GM12865 (cell line): ENCODE measurements at places on chromosomes 7 and 10.

DNA sequence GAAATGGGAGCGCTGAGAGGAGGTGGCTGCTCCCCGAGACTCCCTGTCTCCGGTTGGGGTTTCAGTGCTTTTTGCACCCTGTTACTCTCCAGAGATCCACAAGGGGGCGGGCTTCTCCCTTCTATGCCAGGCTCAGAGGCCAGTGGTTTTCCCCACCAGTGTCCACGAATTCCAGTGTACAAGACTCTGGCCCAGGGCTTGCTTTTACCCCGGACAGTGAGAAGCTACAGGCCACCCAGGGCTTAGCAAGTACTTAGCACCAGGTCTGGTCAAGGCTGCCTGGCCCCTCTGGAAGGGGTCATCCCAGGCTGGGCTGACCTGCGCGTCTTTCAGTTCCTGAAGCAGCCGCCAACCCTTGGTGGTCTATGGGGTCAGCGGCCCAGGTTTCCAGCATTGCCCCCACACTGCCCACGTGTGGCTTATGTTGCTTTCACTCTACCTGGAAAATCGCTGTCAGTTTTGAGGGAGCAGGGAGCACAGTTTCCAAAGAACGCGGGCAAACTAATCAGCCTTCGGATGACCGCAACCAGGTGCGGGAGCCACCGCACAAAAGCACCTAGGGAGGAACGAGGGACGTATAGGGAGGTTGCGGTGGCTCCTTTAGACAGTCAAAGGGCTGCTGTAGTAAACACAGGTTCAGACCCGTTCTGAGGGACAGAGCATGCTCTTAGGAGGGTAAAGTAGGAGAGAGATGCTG lies 6.8 kb downstream of the CYP26A1 start:
- DNase-seq: peak; percentile 63

DNA sequence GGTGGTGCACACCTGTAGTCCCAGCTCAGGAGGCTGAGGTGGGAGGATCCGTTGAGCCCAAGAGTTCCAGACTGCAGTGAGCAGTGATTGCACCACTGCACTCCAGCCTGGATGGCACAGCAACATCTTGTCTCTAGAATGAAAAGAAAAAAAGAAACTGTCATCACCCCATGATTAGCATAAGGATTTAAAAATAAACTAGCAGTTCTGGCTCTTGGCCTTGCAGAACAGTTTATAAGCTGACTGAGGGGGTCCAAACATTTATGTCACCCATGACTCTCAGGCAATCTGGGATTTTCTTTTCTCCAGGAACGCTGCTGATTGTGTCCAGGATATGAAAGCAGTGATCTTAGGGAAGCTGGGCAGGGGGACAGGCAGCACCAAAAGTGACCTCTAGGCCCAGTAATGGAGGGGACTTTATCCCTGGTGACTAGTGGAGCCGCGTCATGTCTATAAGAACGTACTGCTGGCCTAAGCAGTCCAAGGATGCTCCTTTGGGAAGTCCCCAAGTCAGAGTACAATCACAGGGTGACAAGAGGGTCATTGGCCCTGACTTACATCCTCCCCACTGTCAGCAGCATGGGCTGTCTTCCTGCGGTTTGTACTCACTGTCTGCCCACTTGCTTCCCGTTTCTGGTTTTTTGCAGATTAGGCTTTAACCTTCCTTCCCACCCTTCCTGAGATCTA lies 177.4 kb downstream of the ARHGAP12 start:
- no peak for DNase-seq

GRCh38 chr7:92797693-92798092 lies 38.7 kb downstream of the CDK6 start:
- peak; percentile 29 for DNase-seq

GRCh38 chr10:123367195-123367594 lies 213.0 kb downstream of the BUB3 start:
- DNase-seq: no peak

GRCh38 chr7:86825264-86825663 lies 181.6 kb downstream of the GRM3 start:
- DNase-seq: no peak

DNA sequence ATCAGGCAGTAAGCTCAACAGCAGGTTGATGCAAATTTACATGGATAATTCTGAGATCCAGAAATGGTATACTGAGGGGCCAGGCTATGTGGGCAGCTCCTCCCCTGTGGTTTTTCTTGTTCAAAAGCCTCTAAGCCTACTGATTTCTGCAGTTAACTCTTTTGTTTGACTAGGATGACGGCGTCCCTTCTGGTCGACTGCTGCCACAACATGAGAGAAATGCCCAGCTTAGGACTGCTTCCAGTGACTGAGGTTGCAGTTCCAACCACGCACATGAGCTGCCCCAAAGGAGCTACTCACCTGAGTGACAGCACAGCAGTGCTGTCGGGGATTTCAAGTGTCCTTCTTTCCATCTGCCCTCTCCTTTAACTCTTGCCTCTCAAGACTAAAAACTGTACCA lies 973.0 kb upstream of the GHITM start:
- DNase-seq: peak; percentile 36

DNA sequence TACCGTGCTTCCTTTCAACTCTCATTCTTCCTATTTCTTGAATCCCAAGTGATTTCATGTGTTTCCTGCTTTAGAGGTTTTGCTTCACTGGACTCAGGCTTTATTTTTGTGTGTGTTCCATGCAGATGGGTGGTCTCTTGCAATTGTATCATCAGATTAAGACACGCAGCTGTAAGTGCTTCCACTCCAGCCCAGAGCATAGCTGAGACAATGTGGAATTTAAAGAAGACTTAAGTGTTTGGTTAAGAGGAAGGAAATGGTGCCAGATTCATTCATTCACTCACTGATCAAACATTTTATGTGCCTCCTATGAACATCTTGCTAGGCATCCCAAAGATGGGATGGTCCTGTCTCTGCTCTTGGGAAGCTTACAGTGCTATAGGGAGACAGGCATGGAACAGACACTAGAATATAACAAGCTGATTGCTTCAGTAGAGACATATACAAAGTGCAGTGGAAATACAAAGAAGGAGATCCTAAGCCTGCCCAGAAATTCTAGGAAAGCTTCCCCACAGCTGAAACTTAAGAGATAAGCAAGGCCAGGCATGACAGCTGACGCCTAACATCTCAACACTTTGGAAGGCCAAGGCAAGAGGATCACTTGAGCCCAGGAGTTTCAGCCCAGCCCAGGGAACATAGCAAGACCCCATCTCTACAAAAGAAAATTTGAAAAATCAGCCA lies 46.1 kb upstream of the LRRC17 start:
- no peak for DNase-seq

- DNase-seq: no peak
Observed at GRCh38 chr10:92735938-92736337, 46.2 kb downstream of the HHEX start.

- no peak for DNase-seq
Observed at GRCh38 chr7:79149831-79150230, 303.6 kb downstream of the MAGI2 start.

DNA sequence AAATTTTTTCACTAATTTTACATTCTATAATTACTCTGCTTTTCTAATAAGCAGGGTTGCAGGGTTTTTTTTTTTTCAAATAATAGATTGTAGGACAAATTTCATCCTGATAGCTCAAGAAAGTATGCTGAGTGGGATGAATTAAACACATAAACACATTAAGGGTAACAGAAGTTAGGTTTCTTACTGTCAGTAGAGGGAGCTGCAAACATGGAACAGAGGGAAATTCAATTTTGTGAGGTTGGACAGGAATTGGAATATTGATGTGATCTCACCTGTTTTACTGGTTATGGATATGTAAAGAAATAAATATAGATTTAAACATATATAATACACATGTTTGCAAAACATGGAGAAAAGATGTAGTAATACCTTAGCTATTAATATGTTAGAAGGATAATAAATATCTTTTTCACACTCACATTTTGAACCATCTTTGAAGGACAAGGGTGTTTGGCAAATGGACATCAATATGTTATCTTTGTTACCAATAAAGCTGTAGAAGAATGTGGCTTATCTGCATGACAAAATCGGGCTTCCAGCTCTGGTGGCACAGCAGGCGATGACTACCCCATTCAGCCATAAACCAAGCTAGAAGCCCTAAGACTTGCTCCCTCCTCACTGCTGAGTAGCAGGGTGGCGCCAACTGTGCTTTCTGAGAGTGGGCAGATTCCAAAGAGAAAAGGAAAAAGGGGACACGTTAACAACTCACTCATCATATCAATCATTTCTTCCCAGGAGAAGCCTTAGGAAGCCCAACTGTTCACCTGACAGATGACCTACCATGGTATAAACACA lies 1257.4 kb downstream of the GATA3 start:
- DNase-seq: no peak

- no peak for DNase-seq
Observed at GRCh38 chr10:96904648-96905047, 72.5 kb downstream of the LCOR start.

DNA sequence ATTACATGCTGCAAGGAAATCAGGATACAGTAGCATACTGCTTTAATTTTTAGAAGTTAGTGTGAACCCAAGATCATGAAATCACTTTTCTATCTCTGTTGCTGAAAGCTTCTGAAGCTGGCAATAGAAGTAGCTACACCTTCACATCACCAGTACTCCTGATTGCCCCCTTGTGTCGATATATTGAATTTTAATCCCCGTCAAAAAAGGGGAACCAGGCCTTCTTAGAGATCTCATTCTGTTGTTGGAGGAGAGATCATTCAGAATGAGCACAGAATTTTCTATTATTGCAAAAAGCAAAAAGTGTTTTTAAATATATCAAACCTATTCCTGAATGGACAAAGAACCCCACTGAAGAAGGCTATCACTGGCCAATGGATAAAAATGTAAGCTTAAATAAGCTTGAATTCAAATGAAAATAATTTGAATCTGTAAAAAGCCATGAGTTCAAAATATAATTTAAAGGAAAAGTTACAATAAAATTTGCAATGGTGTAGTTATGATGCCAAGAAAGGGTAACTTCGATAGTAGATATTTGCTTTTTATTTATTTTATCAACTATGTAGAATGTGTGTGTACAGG lies 39.7 kb upstream of the TEX47 start:
- DNase-seq: peak; percentile 57

DNA sequence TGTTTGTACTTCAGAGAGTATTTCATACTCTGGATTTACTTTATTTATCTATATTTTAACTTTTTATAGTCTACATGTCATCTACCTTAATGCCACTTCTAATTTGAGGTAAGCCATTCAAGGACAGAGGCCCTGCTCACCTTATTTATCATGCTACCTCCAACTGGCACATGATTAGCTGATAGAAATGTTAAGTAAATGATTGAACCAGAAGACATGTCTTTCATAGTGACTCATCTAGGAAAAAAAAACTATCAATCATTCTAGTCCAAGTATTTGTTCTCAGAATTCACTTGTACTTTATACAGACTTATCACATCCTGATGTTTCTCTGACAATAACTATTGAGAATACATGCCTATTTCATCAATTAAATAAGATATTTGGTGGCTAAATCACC lies 856.3 kb downstream of the XPNPEP1 start:
- no peak for DNase-seq

DNA sequence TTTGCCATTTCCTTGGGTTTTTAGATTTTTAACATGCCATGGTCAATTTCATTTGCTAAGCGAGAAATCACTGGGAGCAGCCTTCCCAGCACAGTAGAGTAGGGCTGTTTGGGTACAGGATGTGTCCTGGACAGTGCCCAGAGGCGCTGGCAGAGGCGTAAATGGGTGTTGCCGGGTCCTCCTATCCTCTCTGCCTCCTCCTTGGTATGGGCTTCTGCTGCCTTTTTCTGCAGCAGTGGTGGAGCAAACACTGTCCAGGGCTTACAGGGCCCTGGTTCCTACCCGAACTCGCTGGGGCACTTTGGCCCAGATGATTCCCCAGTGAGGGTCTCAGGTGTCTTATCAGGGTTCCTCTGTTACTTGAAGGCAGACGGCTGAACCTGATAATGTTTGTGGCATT lies 298.3 kb downstream of the RPS24 start:
- no peak for DNase-seq

DNA sequence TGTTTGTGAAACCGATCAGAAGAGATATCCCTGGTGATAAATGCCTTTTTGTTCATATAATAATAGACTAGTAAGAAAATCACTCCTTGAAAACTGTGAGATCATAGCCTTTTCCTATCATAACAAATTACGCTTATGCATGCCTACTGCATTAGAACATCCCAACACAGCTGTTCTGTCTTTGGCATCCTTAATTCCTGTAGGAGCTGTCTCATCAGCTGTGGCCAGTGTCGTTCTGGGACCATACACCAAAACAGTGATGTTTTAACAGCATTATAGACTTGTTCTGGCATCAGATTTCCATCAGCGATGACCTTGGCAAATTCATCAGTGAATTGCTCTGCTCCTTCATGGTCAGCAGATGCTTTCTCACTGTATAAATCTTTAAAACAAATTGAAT lies 423.6 kb upstream of the LRGUK start:
- no peak for DNase-seq

- DNase-seq: no peak
Observed at GRCh38 chr7:150337179-150337578, 4.2 kb downstream of the RARRES2 start.

GRCh38 chr7:42960762-42961161 lies 28.6 kb downstream of the MRPL32 start:
- DNase-seq: peak; percentile 55

- no peak for DNase-seq
Observed at GRCh38 chr10:9229702-9230244, 1175.3 kb downstream of the GATA3 start.

DNA sequence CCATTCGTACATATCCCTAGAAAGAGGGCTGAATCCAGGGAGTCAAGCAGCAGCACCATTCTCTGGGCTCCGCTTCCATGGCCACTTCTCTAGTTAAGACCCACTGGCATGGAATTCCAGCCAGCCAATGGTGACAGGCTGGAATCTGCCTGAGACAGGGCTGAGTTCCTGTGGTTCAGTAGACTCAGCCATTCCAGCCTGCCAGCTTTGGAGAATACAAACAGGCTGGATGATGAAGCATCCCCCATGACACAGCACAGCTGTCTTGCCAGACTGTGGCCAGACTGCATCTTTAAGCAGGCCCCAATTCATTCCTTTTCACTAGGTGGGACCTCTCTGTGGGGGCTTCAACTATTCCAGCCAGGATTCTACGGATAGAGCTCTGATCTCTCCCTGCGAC lies 329.6 kb downstream of the XPNPEP1 start:
- DNase-seq: no peak

- no peak for DNase-seq
Observed at GRCh38 chr10:110029450-110029849, 21.7 kb downstream of the ADD3 start.

DNA sequence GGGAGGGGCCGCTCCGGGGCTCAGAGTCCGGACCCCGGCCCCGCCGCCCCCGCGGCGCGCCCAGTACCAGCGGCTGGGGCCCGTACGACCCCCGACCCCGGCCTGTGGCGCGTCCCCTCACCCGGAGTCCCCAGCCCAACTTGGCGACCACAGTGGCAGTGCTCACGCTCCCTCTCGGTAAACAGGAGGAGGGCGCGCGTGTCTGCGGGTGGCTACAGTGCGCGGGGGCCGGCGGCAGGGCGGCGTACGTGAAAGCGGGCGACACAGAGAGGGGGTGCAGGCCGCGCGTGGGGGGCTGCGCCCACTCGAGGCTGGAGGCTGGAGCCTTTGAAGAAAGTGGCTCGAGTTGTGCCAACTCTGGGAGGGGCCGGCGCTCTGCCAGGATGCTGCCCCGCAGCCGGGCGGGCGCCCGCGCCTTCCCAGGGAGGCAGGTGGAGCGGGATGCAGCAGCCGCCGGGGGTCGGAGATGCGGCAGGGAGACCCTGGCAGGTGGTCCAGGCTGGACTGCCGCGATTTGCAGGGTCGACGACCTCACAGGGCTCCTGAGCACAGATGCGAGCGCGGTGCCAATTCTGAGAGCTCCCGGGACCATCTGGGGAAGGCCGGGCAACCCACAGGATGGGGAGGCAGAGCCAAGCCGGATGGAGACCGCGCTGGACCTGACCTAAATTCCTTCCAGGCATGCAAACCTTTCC lies 655 bp downstream of the PTPRE start:
- DNase-seq: no peak

GRCh38 chr7:80139236-80139635 lies 4.6 kb downstream of the GNAI1 start:
- no peak for DNase-seq
